Sigmoid colon (tissue), 7 donors: ENCODE measurements at places on chromosomes 5 and 9. TPM values are rescaled to one million over a fixed set of nuclear protein-coding genes. Genes with fewer than 3 reads are reported as not detected.

CARTPT gene
- 39.8 TPM for total RNA-seq

RNF183 gene
- total RNA-seq, result not detected

MSX2 gene
- total RNA-seq, result 1.8 TPM

SLC45A2 gene
- total RNA-seq, result not detected

SLCO6A1 gene
- not detected for total RNA-seq

DNA sequence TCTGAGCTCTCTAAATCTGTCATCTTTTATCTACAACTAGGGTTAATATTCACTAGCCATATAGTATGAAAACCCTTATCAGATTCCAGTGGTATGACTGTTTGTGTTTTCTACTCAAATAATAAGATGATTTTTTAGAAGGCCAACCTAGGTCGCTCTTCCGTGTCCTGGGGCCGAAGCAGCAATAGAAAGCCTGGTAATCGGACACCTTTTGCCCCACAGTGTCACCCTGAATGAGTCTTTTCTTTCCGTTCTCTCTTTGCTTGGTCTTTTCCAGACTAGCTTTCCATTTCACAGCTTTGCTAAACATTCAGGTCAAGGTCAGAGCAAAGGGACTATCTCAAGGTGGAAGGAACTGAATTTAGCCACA, 243.3 kb upstream of the ANKRD55 start:
- DNase-seq, result no peak
- no peak overlapping the region for H3K4me3 ChIP-seq
- no peak overlapping the region for H3K27ac ChIP-seq
- H3K36me3 ChIP-seq, result no peaks in the 10 kb centered on the region

GRCh38 chr5:82104872-82105271, 133.0 kb downstream of the ATG10 start:
- no peaks in the 10 kb centered on the region for H3K36me3 ChIP-seq
- no peak for DNase-seq
- H3K4me3 ChIP-seq, result no peak overlapping the region
- no peaks in the 10 kb centered on the region for H3K4me1 ChIP-seq

DNA sequence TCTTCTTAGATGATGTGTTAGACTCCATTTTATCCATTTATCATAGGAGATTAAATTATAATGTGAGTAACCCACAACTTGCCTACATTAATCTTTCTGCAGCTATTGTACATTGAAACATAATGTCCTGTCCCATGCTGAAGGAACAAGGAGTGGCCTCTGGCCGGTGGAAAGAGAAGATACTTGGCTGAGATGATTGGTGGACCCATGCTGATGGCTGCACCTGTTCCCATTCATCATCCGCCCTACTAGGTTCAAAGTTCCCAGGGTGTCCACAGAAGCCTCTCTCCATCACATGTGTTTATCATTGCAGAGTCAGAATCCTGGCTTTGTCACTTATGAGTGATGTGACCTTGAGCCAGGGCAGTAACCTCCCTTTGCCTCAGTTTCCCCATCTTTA, 24.7 kb downstream of the FBXL7 start:
- no peaks in the 10 kb centered on the region for H3K27me3 ChIP-seq
- no peak overlapping the region for H3K4me3 ChIP-seq
- H3K27ac ChIP-seq, result no peak overlapping the region
- peaks cover 4% of the 10 kb centered on the region for H3K36me3 ChIP-seq

DNA sequence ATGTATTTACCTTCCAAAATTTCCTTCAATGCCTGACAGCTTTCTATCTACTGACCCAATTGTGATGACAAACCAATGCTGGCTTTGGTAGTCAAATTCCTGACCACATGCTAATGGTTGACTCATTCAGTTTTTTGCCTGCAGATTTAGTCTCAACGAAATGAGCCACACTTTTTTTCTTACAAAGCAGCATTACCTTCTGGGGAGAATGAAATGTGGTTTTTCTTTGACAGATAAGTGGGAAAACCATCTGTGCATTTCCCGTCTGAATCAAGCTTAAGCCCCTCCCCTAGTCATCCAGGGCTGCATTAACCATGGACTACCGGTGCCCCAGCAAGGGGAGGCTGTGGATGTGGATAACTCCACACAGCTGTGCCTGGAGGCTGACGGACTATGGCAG, 99.6 kb upstream of the TAF11L2 start:
- DNase-seq, result no peak
- H3K27ac ChIP-seq, result no peak overlapping the region
- H3K4me3 ChIP-seq, result no peak overlapping the region
- no peaks in the 10 kb centered on the region for H3K27me3 ChIP-seq

DNA sequence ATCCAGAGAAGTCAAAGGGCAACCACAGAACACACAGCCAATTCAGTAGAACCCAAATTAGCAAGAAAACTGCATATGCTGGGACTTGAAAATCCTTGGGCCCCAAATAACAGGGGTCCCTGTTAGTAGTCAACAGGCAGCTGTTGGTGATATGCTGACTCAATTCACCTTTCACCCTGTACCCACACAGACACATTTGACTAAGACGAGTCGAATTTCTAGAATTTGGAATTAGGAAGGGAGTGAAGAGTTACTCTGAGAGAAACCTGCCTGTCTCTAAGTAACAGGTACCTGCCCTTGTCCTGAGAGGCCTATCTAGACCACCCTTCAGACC, 821 bp upstream of the VCP start:
- DNase-seq, result no peak
- H3K36me3 ChIP-seq, result no peaks in the 10 kb centered on the region
- peaks cover 30% of the 10 kb centered on the region for H3K4me1 ChIP-seq
- H3K4me3 ChIP-seq, result no peak overlapping the region
- peak overlapping the region; percentile 99 for H3K27ac ChIP-seq

GRCh38 chr5:16564248-16564867, 52.4 kb downstream of the RETREG1 start:
- no peak for DNase-seq
- no peaks in the 10 kb centered on the region for H3K36me3 ChIP-seq
- H3K4me1 ChIP-seq, result peaks cover 10% of the 10 kb centered on the region
- H3K4me3 ChIP-seq, result no peak overlapping the region
- no peak overlapping the region for H3K27ac ChIP-seq

GRCh38 chr5:107874795-107875194, 204.1 kb upstream of the EFNA5 start:
- no peaks in the 10 kb centered on the region for H3K4me1 ChIP-seq
- H3K4me3 ChIP-seq, result no peak overlapping the region
- no peak for DNase-seq
- H3K36me3 ChIP-seq, result no peaks in the 10 kb centered on the region
- no peaks in the 10 kb centered on the region for H3K27me3 ChIP-seq
